Thoracic aorta (tissue), 2 donors: ENCODE measurements at places on chromosomes 2 and 18.

DNA sequence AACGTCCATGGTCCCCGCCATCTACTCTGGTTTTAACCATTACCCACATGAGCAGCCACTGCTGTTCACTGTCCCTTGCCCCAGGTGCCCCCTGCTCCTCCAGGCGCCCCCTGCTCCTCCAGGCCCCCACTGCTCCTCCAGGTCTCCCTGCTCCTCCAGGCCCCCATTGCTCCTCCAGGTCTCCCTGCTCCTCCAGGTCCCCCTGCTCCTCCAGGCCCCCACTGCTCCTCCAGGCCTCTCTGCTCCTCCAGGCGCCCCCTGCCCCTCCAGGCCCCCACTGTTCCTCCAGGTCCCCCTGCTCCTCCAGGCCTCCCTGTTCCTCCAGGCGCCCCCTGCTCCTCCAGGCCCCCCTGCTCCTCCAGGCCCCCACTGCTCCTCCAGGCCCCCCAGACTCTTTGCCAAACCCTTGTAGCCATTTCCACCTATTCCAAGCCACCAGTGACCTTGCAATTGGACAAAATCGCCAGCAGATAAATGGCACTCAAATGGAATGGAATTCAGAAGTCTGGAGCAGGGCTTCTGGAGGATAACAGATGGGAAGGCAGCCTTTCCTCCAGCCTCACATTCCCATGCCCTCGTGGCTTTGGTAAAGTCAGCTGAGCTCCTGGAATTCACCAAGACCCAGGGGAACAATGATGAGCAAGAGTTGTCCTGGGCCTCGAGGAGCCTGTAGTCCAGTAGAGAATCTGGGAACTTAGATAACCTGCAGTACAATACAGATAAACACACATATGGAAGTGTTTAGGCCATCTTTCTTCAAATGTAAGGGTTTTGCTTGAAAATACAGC is 13.3 kb upstream of the RPL31 start:
- peaks cover 10% of the 10 kb centered on the region for H3K36me3 ChIP-seq
- no peak overlapping the region for H3K4me3 ChIP-seq
- H3K27me3 ChIP-seq, result no peaks in the 10 kb centered on the region
- H3K27ac ChIP-seq, result no peak overlapping the region

GRCh38 chr2:215920244-215921100 is 92.9 kb downstream of the MREG start:
- H3K4me3 ChIP-seq, result no peak overlapping the region
- H3K4me1 ChIP-seq, result peaks cover 6% of the 10 kb centered on the region
- no peak overlapping the region for H3K27ac ChIP-seq
- peak; percentile 31 for DNase-seq

- DNase-seq, result no peak
- H3K36me3 ChIP-seq, result no peaks in the 10 kb centered on the region
- H3K27ac ChIP-seq, result no peak overlapping the region
- H3K4me3 ChIP-seq, result no peak overlapping the region
- no peaks in the 10 kb centered on the region for H3K27me3 ChIP-seq
Measured at GRCh38 chr2:176388861-176389260, 119.6 kb downstream of the MTX2 start.

GRCh38 chr2:170712653-170713542 is 2.2 kb upstream of the SP5 start:
- H3K4me3 ChIP-seq, result peak overlapping the region; percentile 70
- no peaks in the 10 kb centered on the region for H3K27me3 ChIP-seq
- H3K36me3 ChIP-seq, result no peaks in the 10 kb centered on the region
- no peak for DNase-seq
- H3K4me1 ChIP-seq, result peaks cover 25% of the 10 kb centered on the region
- H3K27ac ChIP-seq, result no peak overlapping the region

GRCh38 chr2:238602223-238602960 is 175.7 kb downstream of the ASB1 start:
- H3K36me3 ChIP-seq, result no peaks in the 10 kb centered on the region
- H3K27ac ChIP-seq, result peak overlapping the region; percentile 85
- H3K4me1 ChIP-seq, result peaks cover 41% of the 10 kb centered on the region
- DNase-seq, result no peak
- no peaks in the 10 kb centered on the region for H3K27me3 ChIP-seq
